ENCODE measurements at places on chromosomes 7 and 10. TPM values are rescaled to one million over a fixed set of nuclear protein-coding genes. Genes with fewer than 3 reads are reported as not detected.

GRCh38 chr7:42381161-42381560, 144.2 kb upstream of the GLI3 start:
- no peak for DNase-seq

GRCh38 chr10:34664706-34665105, 150.4 kb downstream of the PARD3 start:
- no peak for DNase-seq

DNA sequence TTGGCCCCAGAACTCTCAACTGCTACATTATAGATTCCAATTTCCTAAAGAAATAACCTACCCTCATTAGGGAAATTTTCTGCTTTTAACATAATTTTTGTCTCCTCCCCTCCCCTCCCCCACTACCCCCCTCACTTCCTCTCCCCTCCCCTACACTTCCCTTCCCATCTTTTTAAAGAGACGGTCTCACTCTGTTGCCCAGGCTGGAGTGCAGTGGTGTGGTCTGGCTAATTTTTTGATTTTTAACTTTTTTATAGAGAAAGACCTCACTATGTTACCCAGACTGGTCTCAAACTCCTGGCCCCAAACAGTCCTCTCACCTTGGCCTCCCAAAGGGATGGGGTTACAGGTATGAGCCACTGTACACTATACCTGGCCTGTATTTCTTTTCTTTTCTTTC, 30.5 kb upstream of the C1GALT1 start:
- no peak for DNase-seq

DNA sequence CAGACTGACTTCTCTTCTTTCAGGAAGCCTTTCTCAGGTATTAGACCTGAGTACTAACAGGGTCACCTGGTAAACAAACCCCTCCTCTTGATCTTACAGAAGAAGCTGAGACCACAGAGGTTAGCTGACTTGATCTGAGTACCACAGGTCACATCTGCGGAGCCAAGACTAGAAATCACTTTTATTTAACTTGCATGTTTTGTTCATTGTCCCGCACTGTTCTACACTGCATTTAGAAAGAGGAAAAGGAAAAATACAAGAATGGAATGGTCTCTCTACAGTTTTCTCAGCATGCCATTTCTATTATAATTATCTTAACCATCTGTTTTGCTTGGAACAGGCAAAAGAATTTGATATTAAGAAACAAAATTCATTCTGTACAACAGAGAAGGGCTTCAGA, 245.6 kb upstream of the ETV1 start:
- DNase-seq = no peak

DNA sequence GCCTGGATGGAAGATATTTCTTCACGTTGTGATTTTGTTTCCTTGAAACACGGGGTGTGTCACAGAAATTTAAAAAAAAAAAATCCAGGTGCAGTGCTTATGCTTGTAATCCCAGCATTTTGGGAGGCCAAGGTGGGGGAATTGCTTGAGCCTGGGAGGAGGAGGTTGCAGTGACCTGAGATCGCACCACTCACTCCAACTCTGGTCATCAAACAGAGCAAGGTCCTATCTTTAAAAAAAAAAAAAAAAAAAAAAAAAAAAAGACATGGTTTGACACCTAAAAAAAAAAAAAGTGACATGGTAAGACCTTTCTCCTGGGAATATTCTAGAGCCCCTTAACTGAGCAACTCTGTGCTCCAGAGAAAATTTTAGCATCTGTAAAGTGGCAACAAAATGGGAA, 9.0 kb upstream of the LRRC4 start:
- DNase-seq = no peak

DNA sequence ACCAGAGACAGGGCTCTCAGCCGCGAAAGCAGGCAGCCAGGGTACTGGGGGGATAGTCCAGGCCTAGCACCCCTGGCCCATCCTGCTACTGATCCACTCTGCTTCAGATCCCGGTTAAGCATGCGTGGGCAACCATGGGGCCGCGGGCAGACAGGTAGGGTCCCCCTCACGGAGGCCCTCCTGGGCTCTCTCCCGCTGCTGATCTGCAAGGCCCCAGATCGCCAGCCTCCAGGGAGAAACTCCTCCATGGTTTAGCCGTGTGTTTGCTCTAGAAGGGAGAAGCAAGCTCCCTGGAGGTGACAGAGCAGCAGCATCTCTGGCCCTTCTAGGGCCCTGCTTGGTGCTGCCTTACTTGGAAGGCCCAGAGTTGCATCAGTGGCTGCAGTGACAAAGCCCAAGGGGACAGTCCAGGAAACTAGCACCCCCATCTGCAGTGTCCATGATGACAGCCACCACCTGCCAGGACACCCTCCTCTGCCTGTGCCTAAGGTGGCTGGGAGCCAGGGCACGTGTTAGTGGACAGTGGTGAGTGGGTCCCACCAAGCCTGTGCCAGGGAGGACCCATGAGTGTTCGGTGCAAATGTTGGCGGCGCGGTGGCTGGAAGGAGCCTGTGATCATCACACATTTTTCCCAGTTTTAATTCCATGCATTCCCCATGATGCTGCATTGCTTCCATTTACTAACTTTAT, 29.2 kb downstream of the CALML5 start:
- peak; percentile 50 for DNase-seq

- no peak for DNase-seq
Measured at GRCh38 chr10:106436123-106436715, 728.3 kb downstream of the SORCS1 start.

DNA sequence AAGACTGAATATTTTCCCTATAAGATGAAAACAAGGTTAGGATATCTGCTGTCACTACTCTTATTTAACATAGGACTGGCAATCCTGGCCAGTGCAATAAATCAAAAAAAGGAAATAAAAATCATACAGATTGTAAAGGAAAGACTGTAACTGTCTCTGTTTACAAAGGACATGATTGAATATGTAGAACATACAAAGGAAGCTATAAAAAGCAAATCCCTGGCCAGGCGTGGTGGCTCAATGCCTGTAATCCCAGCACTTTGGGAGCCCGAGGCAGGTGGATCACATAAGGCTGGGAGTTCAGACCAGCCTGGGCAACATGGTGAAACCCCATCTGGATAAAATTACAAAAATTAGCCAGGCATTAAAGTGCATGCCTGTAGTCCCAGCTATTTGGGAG, 15.8 kb downstream of the ZNF485 start:
- no peak for DNase-seq

- no peak for DNase-seq
Measured at GRCh38 chr7:104179178-104179577, 28.6 kb downstream of the ORC5 start.

DNA sequence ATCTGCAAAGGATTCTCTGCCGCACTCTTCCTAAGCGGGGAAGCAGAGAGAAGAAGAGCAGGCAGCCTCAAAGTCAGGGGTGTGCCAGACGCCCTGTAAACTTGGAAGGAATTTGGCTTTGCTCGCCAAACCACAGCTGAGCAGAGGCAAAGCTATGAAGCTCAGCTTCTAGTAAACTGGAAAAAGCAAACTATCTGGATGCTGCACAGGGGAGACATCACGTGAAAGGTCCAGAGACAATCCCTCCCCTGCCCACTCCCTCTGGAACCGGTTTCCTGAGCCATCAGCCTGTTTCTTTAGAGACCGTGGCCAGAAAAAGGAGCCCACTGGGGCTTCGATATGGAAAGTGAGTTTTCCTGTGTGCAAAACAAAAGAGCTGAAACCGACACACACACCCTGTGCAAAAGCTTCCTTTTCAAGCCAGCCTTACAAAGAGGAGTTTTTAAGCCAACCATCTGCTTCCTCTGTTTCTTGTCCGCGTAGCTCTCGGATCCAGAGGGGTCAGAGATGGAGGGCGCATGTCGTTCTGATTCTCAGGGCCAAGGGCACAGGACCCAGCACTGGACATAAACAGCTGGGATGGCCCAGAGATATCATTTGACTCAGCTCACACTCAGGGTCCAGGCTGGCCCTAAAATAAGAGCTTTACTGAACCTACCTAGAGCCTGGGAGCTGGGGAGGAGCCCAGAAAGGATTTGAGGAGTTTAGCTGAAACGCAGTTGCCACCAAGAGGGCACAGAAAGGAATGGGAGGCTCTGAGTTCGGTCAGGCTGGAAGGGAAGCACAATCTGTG, 58.2 kb upstream of the DNAAF5 start:
- peak; percentile 71 for DNase-seq

GRCh38 chr10:13942035-13942434, 355.3 kb downstream of the PRPF18 start:
- no peak for DNase-seq

- DNase-seq = no peak
Measured at GRCh38 chr10:44950326-44951225, 9.0 kb upstream of the RASSF4 start.

DNA sequence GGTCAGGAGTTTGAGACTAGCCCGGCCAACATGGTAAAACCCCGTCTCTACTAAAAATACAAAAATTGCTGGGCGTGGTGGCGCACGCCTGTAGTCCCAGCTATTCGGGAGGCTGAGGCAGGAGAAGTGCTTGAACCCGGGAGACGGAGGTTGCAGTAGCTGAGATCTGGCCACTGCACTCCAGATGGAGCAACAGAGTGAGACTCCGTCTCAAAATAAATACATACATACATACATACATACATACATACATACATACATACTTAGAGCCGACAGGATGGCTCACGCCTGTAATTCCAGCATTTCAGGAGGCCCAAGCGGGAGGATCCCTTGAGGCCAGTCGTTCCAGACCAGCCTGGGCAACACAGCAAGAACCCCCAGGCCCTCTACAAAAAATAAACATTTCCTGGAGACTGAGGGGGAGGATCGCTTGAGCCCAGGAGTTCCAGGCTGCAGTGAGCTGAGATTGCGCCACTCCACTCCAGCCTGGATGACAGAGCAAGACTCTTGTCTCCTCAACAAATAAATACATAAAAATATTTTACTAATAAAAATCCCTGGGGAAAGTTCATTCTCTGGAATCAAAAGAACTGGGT, 90.9 kb upstream of the TNRC18 start:
- DNase-seq = no peak

GRCh38 chr10:103231047-103231551, 14.6 kb upstream of the RPEL1 start:
- DNase-seq = no peak

- no peak for DNase-seq
Measured at GRCh38 chr7:153590136-153590535, 462.1 kb upstream of the DPP6 start.

GRCh38 chr10:107160866-107161265, 3.6 kb downstream of the SORCS1 start:
- DNase-seq = no peak

DNA sequence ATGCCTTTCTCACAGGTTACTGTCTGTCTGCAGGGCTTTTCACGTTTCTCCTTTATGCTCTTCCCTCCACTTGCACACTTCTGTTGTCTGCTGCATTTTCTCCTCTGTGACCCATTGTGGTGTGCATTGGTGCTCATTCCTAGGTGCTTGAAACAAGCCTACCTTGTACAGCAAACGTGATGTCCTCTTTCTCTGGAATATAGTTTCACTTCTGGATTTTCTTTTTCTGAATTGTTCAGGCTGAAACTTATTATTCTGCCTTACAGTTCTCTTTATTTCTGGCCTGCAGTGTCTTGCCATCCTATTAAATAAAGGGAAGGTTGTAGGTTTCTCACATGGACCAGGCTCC, 128.8 kb upstream of the SAMD8 start:
- no peak for DNase-seq

DNA sequence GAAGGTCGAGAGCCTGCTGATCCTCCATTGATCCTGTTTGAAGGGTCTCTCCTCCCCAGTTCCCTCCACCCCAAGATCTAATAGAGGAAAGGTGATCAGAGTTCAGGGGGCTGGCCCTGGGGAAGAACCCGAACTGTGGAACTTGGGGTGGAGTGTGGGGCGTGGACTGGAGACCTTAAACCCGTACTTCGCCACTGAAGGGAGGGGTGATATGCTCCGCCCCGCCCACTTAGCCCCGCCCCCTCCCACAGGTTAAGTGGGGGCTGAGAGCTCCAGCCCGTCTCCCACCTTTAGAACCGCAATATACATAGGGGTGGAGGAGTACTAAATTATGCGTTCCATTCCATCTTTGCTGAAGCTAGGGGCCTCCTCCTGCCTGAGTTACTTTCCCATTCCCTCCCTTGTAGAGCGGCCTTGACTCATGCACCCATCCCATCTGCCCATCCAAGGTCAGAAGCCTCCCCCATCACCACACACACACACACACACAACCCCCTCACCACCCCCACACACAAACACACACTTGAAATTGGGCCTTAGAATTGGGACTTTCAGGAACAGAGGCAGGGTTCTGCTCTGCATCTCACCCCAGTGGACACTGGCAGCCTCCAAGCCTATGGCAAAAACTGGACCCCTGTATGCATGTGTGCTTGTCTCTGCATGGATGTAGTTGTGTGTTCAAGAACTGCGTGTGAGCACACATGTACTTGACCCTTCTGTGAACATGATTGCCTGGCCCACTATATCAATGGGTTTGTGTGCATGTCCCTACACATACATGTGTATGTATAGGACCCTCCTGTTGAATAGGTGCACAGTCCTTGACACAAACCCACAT, 991 bp downstream of the SEMA4G start:
- DNase-seq = no peak

GRCh38 chr7:12423997-12424745, 20.5 kb upstream of the VWDE start:
- no peak for DNase-seq

- DNase-seq = no peak
Measured at GRCh38 chr10:104479906-104480593, 126.4 kb downstream of the CFAP58 start.

DNA sequence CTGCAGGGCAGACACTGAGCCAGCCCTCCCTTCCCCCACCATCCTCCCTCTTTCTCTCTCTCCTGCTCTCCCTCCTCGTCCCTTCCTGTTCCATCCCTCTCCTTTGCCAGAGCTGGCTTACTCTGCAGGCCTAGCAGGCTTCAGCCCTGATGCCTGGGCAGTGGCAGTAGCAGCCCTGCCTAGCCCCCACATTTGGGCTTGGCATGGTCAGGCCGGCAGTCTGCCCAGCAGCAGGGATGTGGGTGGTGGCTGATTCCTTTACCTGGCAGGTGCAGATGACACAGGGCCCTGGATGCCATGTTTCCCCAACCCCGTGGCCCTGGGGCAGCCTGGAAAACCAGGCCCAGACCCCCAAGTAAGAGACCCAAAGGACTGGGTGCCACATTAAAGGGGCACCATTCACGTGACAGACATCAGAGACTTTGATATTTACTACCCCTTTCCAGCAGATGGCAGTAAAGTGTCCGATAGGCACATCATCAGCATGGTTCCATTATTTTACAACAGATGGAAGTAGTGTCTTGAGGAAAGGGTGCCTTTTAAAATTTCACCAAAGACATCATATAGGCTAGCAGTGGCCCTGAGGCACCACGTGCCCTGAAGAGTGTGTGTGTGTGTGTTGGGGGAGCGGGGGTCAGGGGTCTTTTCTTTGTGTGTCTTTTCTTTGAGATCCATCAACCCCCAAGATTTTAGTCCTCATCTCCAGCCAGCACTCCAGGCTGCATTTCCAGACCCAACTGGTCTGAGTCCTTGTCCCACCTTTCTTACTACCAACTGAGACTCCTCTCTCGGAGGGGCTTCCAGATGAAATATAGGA, 5.9 kb downstream of the KCP start:
- DNase-seq = peak; percentile 35

Gene LRIT1
- not detected for total RNA-seq

Gene PLA2G12B
- not detected for total RNA-seq

Gene PLXDC2
- total RNA-seq = 118 TPM

Gene UNCX
- not detected for total RNA-seq

Data from sciatic nerve (tissue), 2 donors.